ENCODE measurements at places on chromosomes 16 and 17.

- no peak for DNase-seq
These were observed 2.6 kb downstream of the CPD start for GRCh38 chr17:30381340-30381659.

DNA sequence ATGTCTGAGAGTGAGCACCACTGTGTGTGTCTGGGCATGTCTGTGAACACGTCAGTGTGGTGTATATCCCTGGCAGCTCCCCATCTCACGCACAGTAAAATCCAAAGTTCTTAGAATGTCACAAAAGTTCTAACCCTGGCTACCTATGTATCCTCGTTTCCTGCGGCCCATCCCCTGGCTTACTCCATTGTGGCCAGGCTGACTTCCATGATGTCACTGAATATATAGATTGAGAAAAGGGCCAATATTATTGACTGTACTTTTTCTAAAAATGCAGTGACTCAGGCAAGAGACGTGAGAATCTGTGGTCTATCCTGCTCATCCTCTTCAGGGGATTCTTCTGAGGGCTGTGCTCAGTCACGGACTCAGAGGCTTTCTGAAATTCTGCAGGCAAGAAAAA lies 963 bp upstream of the METTL22 start:
- no peak for DNase-seq

GRCh38 chr16:52191531-52192134 lies 355.3 kb downstream of the TOX3 start:
- peak; percentile 69 for DNase-seq

DNA sequence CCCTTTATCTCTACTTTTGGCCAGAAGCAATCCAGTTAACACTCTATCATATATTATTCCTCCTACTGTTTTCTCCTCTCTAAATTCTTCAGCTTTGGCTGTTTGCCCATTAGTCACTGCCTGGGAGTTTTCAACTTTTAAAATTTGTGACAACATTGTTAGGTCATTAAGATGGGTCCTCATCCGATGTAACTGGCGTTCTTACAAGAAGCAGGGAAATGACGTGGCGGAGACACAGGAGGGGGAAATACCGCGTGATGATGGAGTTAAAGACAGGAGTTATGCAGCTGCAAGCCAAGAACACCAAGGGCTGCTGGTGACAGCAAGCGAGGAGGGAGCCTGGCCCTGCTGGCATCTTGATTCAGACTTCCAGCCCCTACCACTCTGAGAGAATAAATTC lies 34.8 kb upstream of the CPHXL start:
- DNase-seq = no peak

GRCh38 chr16:50351116-50351515 lies 17.7 kb downstream of the BRD7 start:
- DNase-seq = no peak

- DNase-seq = no peak
These were observed at the start of gene PRSS8 for GRCh38 chr16:31135535-31136286. PRSS8 (minus strand) TSS chr16:31135727; CDS start chr16:31135498, 229 bp downstream.

Measured in globus pallidus (tissue), 1 donor.